GM13977 (cell line): ENCODE measurements at places on chromosomes 13 and 19.

DNA sequence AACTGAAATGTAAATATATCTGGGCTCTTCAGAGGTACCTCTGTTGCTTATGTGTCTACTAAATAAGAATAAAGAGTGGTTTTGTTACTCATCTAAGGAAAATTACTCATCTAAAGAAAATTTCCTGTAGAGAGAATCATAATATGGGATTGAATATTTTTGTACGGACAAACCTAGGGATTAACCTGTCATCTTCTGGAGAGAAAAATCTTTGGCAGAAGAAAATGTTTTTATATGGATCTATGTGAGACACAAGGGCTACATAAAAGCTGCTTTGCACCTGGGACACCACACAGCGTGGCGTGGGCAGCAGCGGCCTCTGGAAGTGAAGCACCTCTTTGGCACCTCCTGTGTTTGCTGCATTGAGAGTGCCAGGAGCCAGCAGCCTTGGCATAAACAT is 242.9 kb upstream of the DACH1 start:
- no peak for DNase-seq

- DNase-seq, result no peak
Observed at GRCh38 chr19:2259336-2259735, 3.1 kb upstream of the JSRP1 start.

DNA sequence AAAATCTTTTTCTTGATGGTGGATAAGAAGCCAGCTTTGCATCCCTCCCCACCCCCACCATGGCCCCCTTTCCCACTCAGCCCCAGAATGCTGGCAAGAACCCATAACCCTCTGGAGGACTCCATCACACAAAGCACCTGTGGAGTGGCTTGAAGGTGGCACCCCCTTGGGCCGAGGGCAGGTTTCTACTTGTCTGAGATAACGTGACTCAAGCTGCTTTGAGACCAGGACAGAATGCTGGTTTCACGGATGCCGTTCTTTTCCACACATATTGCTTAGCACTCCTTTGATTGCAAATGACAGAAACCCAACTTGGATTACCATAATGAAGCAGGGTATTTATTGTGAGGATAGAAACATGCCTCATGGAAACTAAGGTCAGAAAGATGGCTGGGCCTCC is 82.2 kb downstream of the LACC1 start:
- DNase-seq, result no peak

DNA sequence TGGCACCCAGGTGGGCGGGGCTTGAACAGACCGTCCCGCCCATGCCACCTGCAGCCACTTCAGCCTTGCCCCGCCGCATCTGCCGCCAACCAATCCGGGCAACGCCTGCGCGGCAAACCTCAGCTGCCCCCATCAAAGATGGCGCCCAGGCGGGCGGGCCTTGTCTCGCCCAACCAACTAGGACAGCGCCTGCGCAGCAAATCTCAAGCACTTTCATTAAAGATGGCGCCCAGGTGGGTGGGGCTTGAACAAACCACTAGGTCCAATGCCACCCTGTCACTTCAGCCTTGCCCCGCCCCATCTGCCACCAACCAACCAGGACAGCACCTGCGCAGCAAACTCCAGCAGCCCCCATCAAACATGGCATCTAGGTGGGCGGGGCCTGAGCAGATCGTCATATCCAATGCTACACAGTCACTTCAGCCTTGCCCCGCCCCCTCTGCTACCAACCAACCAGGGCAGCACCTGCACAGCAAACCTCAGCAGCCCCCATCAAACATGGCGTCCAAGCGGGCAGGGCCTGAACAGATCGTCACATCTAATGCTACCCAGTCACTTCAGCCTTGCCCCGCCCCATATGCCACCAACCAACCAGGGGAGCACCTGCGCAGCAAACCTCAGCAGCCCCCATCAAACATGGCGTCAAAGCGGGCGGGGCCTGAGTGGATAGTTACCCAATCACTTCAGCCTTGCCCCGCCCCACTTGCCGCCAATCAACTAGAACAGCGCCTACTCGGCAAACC is 1.4 kb downstream of the PEG3 start:
- no peak for DNase-seq

DNA sequence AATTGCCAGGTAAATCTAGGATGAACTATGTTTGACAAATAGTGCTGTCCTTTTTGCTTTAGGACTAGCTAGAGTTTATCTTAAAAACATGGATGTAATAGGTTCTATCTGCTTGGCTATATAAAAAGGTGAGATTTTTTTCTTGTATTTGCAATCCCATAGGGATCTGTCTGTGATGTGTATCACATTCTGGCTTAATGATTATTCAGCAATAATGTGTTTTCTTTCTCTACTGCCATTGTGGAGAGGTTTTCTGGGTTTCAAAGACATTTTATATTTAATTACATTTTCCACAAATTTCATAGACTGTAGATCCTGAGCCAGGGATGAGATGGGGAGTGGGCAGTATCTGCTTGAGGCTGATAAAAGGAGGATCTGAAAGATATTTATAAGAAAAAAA is 277.8 kb upstream of the SLITRK5 start:
- no peak for DNase-seq
